ENCODE measurements at places on chromosomes 4 and X. TPM values are rescaled to one million over a fixed set of nuclear protein-coding genes. Genes with fewer than 3 reads are reported as not detected.

TEX13B gene
- not detected for total RNA-seq

- no peaks in the 10 kb centered on the region for H3K36me3 ChIP-seq
- H3K4me1 ChIP-seq = peaks cover 15% of the 10 kb centered on the region
- peak overlapping the region; percentile 97 for H3K27ac ChIP-seq
- H3K4me3 ChIP-seq = peak overlapping the region; percentile 70
- no peaks in the 10 kb centered on the region for H3K27me3 ChIP-seq
Measured at GRCh38 chr4:120065974-120066516, 603 bp downstream of the MAD2L1 start.

DNA sequence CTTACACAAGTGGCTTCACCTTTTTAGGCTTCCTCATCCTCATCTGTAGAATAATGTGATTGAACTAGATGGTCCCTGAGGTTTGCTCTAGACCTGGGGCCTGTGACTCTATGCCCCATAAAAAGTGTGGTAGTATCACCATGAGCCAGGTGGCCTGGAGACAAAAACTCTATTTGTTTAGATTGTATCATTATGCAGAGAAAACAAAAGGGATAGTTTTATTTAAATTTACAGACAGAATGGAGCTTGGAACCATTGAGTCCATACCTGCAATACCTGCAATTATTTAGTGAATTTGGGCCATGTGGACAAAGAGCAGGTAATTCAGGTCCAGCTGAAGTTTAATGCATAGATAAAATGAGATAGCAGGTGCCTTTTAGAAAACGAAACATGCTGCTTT, 139.5 kb upstream of the RPL34 start:
- DNase-seq = no peak
- no peaks in the 10 kb centered on the region for H3K27me3 ChIP-seq
- H3K27ac ChIP-seq = no peak overlapping the region
- no peak overlapping the region for H3K4me3 ChIP-seq

- DNase-seq = peak; percentile 90
- H3K4me1 ChIP-seq = no peaks in the 10 kb centered on the region
- H3K36me3 ChIP-seq = no peaks in the 10 kb centered on the region
- no peaks in the 10 kb centered on the region for H3K27me3 ChIP-seq
- peak overlapping the region; percentile 63 for H3K4me3 ChIP-seq
Measured at GRCh38 chr4:140150886-140151698, 2.9 kb downstream of the MAML3 start.
